ENCODE measurements at places on chromosomes 13 and 19.
A peak's percentile ranks its signal among the peaks of the same experiment; 100 is the strongest.

DNA sequence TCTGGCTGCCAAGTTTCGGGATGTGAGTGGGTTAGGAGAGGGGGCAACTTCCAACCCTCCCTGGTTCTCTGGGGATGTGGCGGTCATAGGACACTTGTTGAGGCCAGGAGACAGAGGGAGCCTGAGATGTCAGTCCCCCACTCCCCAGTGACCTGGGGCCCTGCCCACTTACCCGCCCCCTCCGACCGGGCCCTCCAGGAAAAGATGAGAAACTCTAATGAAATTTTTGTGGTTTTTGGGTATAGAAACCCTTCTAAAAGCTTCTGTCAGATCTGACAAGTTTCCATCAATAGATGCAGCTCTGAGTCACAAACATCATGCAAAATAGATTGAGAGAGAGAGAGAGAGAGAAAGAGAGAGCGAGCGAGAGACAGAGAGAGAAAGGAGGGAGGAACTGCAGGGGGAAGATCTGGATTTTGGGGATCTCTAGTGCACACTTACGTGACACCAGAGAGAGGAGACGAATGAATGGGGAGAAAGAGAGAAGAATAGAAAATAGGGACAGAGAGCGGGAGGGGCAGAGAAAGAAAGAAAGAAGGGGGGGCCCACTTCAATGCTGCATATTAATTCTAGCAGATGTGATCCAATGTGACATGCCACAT, 94.0 kb downstream of the PTPRS start:
- no peak for DNase-seq

DNA sequence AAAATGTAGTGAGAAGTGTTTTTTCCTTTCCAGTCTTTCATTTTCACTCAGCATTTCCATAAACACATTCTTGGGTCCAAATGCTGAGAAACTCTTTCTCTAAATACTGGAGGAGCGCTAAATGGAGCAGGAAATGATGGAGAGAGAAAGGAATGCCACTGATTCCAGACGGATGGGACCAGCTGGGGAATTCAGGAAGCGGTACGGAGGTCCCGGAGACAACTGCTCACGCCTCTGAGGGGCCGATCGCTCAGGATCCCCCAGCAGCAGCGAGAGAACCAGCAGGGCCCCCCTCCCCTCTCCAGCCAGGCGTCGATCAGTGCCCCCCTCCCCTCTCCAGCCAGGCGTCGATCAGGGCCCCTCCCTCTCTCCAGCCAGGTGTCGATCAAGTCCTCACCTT, 13.2 kb downstream of the RASA3 start:
- no peak for DNase-seq

- DNase-seq, result no peak
These were observed 8.2 kb downstream of the PROZ start for GRCh38 chr13:113166681-113167080.

DNA sequence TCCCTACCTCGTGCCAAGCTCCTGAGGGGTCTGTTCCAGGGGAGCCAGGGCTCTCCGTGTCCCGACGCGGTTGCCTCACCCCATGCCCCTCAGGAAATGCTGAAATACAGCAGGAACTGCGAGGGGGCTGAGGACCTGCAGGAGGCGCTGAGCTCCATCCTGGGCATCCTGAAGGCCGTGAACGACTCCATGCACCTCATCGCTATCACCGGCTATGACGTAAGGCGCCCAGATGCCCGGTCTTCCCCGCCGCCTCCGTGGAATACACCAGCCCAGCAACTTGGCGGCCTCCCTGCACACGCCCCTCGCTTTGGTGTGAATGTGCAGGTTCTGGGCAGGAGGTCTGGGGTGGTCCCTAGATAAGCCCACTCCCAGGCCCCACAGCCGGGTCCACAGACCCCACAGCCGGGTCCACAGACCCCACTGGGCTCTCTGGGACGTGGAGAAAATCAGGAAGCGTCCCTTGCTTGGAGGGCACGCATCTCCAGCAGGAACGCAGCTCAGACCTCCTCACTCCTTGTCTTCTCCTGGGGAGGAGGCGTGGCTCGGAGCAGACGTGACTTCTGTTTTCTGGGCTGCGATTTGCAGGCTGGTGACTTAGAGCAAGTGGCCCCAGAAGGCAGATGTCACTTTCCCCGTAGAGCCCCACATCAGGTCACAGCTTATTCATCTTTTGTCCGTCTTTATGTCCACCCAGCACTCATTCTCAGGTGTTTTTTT, 19.4 kb upstream of the F7 start:
- no peak for DNase-seq

- DNase-seq, result no peak
These were observed 462.5 kb downstream of the KLF5 start for GRCh38 chr13:73521290-73521624.

DNA sequence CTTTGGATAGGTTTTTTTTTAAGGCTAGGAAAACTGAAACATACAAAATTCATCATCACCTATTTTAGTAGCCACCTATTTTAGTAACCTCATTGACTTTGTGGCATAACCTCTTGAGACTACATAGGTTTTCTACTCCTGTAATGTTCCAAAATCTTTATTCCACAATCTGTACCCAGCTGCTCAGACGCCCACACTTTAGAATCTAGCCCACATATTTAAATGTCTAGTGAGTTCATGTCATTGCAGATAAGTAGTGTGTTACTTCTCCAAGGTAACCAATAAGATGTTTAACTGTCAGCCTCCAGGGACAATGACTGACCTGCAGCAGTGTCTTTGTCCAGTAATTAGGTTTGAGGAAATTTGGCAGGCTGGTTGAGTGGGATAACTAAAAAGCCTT, 330.2 kb downstream of the MZT1 start:
- no peak for DNase-seq

GRCh38 chr19:33444562-33445441, 71.3 kb downstream of the CEBPG start:
- DNase-seq, result no peak

GRCh38 chr13:29589234-29589633, 6.3 kb downstream of the SLC7A1 start:
- DNase-seq, result no peak

DNA sequence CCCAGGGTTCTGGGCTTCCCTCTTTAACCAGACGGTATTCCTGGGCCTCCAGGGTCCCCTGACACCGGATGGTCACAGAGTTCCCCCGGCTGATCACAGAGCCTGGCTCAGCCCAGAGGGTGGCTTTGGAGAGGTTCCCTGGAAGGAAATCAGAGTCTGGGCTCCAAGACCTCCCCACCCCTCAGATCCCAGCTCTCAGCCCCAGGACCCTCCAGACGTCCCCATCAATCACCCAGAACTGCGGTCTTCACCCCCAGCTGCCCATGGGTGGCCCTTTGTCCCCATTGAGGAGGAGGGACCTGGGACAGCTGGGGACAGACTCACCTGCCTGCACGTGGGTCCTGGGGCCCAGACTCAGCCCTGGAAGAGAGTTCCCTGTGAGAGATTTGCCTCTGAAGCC, 955 bp downstream of the LILRA5 start:
- DNase-seq, result no peak

- no peak for DNase-seq
These were observed 516.5 kb downstream of the SUCLA2 start for GRCh38 chr13:47484548-47484947.

DNA sequence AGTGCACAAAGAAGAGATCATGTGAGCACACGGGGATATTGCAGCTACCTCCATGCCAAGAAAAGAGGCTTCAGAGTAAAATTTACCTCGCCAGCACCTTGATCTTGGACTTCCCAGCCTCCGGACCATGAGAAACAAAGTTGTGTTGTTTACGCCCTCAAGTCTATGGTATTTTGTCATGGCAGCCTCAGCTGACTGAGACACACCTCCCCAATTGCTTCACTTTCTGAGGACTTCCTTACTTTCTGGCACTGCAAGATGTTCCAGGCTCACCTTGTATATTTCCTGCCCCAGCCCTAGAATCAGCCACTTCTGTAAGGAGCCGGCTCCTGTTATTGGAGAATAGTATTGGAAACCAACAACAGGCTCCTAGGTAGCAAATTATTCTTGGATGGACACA, 6.6 kb upstream of the CEBPG start:
- no peak for DNase-seq

- no peak for DNase-seq
These were observed 4.1 kb downstream of the SPRYD7 start for GRCh38 chr13:49932066-49932465.

DNA sequence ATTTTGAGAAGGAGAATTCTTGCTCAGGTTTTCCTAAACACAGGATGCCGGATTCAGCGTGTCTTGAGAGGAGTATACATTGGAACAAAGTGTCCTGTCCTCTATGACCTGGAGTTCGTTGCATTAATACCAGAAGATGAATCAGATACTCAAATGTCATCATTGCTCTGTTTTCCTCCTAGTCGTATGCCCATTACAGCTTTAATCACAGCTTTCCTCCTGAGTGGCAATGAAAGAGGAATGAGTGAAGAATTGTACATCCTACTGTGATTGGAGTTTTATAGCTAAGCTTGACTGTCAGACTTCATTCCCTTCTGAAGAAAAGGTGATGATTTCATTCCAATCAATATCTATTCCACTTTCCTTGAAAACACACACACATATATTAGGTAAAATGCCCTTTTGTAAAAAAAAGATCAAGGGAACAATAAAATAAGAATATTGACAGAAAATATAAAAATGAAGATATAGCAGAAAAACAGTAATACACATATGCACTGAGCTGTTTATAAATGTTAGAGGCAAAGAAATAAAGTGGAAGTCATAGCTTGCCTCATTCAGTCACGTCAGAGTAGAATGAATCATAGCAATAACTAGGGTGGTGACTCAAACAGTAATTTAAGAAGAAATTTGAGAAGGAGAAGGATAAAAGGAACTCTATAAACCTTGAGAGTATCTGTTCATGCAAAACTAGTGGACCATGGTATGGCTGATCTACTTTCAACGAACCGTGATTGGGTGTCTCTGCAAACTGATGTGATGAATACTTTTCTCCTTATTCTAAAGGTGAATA, 501.5 kb downstream of the SUCLA2 start:
- no peak for DNase-seq

DNA sequence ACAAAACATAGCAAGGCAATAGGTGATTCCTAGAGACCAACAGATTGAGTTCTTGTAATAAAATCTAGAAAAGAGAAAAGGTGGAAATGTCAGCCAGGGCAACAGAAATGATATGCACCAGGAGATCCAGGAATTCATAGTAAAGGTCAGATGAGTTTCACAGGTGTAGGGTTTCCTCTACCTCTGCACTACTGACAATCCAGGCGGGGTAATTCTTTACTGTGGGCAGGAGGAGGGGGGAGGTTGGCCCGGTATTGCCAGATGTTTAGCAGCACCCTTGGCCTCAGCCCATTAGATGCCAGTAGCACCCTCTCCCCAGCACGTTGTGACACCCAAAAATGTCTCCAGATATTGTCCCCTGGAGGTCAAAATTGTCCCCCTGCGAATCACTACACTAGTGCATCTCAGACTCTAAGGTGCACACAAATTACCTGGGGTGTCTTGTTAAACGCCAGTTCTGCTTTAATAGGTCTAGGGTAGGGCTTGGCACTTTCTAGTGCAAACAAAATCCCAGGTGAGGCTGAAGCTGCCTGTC, 3.5 kb upstream of the UBAC2 start:
- DNase-seq, result no peak

GRCh38 chr19:39308531-39309304, 11.9 kb downstream of the LRFN1 start:
- no peak for DNase-seq

DNA sequence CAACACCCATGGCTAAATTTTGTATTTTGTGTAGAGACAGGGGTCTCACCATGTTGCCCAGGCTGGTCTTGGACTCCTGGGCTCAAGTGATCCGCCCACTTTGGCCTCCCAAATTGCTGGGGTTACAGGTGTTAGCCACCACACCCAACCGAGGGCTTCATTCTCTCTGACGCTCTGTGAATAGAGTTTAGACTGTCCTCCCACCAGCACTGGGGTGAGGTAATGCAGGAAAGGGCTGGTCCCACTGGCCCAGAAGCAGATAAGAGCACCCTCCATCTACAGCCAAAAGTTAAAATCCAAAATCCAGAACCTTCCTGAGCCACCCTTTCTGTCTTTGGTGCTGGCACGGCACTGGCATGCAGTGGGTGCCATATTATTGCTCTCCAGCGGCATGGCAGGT, 31.8 kb upstream of the HOMER3 start:
- no peak for DNase-seq

DNA sequence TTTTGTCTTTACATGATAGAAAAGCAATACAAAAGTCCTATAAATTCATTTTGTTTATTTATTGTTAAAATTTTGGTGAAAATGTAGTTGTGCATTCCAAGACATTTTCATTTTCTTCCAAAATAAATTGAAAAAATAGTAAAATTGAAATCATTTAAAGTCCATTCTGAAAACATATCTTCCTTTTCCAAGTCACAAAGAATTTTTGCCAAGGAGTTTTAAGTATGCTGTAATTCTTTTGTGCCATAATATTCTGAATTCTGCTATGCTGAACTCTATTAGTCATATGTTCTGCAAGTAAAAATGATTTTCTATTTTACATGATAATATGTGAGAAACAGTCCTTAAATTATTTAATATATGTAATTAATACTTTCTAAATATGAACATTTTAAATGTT, 879.6 kb upstream of the SLC10A2 start:
- DNase-seq, result no peak

DNA sequence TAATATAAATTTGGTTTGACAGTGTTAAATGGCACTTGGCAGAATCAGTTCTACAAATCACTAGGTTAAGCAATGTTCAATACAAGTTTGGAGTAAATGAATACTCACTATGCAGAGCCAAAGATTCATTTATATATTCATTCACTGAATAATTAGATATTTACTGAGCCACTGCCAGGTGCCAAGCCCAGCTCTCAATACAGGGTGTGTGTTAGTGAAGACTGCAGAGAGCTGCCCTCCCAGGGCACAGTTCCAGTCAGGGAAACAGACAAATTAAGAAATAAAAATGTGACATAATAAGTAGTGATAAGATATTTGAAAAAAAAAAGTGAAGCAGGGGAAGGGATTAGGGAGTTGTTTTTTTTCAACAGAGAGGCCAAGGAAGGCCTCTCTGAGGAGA, 411.7 kb downstream of the KCNRG start:
- peak; percentile 12 for DNase-seq

DNA sequence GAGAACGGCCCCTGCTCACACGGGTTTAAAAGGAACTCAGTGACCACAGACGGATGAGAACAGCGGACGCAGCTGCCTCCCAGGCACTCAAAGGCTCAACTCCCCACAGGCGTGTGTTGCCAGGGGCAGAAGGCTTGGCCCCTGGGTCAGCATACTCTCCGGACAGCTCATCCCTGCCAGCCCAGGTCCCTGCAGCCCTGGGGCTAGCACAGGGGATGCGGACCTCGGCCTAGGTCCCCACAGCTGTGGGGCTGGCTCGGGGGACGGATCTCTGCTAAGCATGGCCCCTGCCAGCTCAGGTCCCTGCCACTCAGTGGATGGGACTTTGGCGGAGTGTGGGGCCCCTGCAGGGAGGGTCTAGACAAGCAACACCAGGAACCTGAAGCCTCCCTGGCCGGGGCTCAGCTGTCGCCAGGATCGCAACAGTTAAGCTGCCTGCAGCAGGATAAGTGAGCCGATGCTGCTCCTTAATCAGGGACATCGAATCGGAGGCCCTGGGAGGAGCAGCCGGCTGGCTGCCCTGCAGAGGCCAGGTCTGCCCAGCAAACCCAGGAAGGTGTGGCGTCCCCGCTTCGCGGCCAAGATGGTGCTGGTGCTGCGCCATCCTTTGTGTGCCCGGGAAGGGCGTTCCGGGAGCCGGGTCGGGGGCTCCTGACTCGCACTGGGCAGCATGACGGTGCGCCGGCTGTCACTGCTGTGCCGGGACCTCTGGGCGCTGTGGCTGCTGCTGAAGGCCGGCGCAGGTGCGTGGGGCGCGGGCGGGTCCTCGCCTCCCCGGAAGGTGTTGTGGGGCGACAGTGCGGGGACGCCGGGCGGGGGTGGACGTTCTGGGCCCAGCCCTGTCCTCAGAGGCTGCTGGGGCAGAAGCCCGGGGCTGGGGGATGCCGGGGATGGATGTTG, 32.5 kb downstream of the MCF2L start:
- DNase-seq, result peak; percentile 47

GRCh38 chr13:49690133-49690994, 922 bp downstream of the EBPL start:
- DNase-seq, result no peak

Data from NCI-H2081 treated with DMSO at 0.1 percent for 48 hours (cell line).